MCF 10A (cell line): ENCODE measurements at places on chromosomes 12 and 14.

DNA sequence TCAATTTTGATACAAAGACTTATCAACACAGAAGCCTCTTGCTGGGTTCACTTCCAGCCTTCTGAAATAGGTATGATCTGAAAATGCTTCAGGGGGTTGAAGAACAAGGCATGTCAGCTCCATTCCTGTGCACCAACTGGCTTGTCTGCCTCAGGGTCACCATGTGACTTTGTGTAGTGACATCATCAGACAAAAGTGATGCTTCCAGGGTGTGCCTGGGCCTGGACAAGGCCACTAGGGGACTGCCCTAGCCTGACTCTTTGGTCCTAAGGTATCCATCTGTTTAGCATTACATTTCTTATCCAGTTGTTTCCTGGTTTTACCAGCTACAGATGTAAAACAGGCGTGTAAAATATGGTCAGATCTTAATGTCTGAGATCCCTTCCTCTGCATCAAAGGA is 155.6 kb downstream of the CAND1 start:
- DNase-seq: no peak

DNA sequence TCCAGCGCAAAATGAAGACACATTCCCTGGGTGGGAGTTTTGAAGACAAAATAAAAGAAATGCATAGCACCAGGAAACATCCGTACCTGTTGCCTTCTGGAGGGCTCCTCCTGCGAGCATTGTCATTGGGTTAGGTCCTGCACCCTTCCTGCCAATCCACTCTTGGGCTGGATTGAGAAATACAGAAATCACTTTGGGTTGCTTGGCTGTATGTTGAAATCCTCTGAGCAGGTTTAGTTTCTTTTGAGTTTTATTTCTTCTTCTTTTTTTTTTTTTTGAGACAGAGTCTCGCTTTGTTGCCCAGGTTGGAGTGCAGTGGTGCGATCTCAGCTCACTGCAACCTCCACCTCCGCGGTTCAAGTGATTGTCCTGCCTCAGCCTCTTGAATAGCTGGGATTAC is 67.6 kb downstream of the ARF6 start:
- DNase-seq: peak; percentile 50

- no peak for DNase-seq
Measured at GRCh38 chr14:99205086-99205688, 66.8 kb downstream of the BCL11B start.

GRCh38 chr12:108727868-108728735 is 3.2 kb downstream of the CORO1C start:
- DNase-seq: no peak

DNA sequence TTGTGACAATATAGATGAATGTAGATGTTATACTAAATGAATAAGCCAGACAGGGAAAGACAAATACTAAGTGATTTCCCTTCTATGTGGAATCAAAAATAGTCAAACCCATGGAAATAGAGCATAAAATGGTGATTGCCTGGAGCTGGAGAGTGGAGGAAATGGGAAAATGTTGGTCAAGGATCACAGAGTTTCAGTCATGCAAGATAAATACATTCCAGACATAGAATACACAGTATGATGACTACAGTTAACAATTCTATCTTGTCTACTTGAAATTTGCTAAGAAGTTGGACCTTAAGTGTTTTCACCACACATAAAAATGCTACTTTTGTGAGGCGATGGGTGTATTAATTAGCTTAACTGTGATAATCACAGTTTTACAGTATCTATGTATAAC is 1182.7 kb downstream of the AACS start:
- DNase-seq: no peak

- no peak for DNase-seq
Measured at GRCh38 chr12:122847921-122848421, 12.7 kb downstream of the HIP1R start.

DNA sequence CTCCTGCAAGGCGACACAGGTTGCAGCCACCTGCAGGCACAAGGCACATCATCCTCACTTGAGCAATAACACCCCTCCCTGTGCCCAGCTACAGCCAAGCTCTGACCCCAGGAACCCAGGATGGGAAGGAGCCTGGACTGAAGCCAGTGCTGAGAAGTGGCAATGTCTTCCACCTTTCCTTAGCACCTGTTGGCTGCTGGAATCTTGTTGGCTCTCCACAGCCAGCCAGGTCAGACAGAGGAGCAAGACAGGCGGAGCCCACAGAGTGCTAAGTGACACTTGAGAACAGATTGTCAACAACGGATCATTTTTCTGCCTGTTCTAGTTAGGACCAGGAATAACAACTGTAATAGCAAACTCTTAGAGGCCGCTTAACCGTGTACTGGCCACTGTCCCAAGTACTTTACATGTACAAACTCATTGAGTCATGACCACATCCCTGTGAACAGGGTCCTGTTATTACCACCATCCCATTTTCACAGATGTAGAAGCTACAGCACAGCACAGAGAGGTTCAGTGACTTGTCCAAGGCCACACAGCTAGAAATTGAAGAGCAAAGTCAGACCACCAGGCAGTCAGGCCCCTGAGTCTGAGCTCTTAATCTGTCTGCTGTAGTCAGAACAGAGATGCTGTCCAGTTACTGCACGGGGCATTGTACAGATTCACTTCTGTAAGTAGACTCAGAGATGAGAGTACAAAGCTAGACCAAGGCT is 45.6 kb downstream of the RNFT2 start:
- no peak for DNase-seq

- peak; percentile 78 for DNase-seq
Measured at GRCh38 chr12:26402648-26403047, 207.3 kb downstream of the SSPN start.

DNA sequence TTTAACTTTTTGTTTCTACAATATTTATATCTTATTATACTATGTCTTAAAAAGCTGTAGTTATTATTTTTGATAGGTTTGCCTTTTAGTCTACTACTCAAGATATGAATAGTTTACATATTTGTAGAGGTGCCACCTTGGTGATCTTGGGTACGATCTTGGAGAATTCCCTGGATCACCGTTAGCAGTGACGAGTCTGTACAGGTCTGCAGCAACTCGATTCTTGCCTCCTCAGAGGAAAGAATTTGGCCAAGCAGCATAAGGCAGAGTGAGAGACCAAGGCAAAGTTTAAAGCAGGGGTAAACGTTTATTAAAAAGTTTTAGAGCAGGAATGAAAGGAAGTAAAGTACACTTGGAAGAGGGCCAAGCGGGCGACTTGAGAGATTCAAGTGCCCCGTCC is 3.1 kb upstream of the TCTN2 start:
- DNase-seq: no peak

GRCh38 chr14:75247286-75247922 is 31.2 kb upstream of the FOS start:
- DNase-seq: no peak

DNA sequence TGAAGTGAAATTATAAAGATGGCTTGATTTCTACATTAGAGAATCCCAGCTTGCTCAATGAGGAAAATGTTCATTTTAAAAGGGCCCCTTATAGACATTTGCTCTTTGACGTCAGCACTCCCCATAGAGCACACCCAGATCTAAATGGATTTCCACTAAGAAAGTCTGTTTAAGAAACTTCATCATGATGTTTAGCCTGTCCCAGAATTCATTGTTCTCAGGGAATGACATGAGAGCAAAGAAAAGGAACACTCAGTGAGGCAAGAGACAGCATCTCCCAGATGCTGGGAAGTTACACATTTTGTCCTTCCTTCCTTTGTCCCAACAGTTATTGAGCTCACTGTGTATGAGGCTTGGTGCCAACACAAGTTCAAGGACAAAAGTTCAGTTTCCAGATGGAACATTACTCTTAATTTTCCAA is 4.9 kb downstream of the PHLDA1 start:
- peak; percentile 49 for DNase-seq

DNA sequence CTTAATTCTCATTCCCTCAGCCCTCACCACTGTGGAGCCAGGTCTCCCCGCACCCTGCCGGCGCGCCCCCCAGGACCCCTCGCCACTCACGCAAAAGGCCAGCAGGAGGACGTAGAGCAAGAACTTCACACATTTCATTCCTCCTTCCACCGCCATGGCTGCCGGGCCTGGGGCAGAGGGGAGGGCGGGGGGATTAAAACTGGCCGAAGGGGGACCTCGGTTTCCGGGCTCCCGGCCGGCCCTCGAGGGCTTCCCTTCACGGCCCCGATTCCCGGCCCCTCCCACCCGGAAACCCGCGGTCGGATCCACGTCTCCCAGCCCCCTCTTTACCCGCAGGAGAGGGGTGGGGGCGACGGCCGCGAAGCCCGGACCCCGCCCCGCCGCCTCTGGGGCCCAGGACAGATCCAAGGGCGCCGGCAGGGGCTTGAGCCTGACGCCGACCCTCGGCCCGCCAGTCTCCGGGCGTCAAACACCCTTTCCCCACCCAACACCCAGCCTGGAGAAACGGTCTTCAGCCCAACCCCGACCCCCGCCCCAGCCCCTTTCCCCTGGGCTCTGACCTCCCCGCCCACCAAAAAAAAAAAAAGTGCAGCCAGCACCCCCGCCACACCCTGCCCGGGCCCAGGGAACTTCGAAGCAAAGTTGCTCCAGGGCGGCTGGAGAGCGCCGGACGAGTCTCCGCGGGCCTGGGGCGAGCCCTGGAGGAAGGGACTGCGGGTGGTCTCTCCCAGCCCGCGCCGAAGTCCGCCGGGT is 447 bp downstream of the CD63 start:
- peak; percentile 62 for DNase-seq

GRCh38 chr12:130375296-130376287 is 37.9 kb downstream of the PIWIL1 start:
- DNase-seq: no peak

- DNase-seq: no peak
Measured at GRCh38 chr12:106190581-106190980, 51.8 kb upstream of the NUAK1 start.

GRCh38 chr14:101247842-101248725 is 313.2 kb upstream of the DIO3 start:
- DNase-seq: no peak

DNA sequence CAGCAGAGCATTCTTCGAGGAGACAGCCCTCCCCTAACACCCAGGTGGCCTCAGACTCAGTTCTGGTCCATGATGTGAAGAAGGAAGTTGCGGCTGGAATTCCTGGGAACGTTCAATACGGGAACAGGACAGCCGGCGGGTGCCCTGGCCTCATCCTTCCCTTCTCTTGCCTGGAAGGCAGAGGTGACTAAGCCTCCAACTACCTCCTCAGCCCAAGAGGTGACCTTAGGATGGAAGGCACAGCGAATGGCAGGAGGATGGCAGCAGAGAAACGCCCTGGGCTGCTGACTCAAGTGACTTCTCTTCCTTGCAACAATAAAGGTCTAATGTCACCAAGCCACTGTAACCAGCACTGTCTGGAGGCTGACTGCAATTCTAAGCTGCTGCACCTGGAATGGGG is 36.1 kb downstream of the DHX37 start:
- DNase-seq: no peak

GRCh38 chr14:29627137-29627536 is 300.5 kb downstream of the PRKD1 start:
- peak; percentile 13 for DNase-seq

DNA sequence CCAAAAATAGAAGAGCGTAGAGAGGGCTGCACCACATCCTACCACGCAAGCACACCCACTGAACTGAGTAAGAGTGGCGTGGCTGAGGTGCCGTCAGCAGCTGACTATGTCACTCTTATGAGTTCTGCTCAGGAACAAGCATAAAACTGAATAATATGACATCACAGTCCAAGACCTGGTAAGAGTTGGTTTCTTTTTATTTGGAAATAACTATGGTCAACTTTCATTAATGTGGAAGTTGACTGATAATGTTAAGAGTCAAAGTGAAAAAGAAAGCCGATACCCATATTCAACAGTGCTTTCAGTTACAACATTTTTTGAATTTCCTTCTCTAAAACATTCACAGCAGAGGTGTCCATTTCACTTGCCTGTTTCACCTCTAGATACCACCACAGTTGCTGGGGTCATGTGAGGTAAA is 44.6 kb downstream of the GNS start:
- DNase-seq: no peak

DNA sequence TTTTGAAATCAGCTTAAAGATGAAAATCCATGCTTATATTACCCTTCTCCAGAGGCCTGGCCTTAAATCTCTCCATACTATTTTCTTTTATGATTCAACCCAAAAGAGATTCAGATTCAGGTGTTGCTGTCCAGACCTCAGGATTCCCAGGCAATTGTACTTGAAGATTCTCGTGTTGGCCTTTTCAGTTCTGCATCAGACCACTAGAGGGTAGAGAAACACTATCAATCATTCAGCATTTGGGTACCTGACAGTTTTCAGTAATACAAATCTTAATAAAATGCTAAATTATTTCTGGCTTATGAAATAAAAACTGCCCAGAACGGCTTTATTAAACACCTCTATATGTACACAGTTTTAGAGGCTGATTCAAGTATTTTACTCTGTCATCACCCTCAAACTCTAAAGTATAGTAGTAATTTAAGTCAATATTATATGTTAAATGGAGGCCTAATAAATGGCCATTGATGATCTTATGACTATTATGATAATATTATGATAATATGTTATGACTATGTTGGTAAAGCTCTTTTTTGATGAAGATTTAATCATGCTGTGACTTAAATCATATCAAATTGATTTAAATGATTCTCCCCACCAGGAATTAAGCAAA is 301.1 kb downstream of the DUSP6 start:
- DNase-seq: peak; percentile 80

GRCh38 chr14:51138404-51139103 is 43.6 kb upstream of the TRIM9 start:
- DNase-seq: no peak

GRCh38 chr12:100337727-100338126 is 19.1 kb upstream of the SLC17A8 start:
- no peak for DNase-seq

GRCh38 chr12:51823875-51824565 is 24.5 kb downstream of the FIGNL2 start:
- DNase-seq: peak; percentile 81

DNA sequence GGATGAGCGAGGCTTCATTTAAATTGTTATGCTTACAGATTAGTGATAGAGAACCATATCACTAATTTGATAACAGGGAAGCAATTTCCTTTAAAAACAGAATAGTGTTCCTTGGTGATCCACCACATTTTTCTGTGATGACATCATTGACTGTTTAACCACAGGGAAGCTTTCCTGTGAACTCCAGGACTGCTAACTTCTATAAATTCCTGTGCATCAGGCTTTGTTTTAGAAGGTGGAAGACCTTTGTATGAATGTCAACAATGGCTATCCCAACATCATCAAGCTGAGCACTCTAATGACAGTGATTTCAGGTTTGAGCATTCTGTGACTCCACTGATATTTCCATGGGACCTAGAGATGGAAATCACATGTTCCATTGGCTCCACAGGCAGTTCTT is 177.1 kb downstream of the RMST start:
- DNase-seq: no peak
